IPS-NIHi11 (cell line): ENCODE measurements at places on chromosomes 1 and 21.

DNA sequence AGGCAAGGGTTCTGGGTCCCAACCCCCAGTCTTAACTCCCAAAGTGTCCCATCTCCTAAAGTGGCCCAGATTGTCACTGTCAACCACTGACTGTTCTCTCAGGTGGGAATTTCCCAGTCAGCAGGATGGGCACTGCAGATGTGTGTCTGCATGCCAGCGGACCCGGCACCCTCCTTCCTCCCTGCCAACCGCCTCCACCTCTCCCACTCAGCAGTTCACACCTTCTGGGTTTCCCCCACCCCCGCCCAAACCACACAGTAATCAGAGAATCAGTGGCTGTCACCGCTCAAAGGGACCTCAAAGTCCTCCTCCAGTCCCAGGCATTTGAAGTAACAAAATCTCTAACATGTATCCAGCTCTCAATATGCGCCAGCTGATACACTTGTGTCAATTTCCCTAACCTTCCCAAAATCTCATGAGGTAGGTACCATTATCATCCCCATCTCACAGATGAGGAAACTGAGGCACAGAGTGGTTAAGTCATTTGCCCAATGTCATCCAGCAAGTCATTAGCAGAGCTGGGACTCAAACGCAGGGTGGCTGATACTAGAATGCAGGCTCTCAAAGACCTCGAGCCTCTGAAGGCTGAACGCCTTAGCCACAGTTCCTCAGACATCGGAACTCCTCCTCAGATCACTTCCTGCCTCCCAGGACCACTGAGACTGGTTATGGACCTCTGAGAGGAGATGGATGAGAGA lies 4.8 kb downstream of the RUNX3 start:
- no peak for DNase-seq

DNA sequence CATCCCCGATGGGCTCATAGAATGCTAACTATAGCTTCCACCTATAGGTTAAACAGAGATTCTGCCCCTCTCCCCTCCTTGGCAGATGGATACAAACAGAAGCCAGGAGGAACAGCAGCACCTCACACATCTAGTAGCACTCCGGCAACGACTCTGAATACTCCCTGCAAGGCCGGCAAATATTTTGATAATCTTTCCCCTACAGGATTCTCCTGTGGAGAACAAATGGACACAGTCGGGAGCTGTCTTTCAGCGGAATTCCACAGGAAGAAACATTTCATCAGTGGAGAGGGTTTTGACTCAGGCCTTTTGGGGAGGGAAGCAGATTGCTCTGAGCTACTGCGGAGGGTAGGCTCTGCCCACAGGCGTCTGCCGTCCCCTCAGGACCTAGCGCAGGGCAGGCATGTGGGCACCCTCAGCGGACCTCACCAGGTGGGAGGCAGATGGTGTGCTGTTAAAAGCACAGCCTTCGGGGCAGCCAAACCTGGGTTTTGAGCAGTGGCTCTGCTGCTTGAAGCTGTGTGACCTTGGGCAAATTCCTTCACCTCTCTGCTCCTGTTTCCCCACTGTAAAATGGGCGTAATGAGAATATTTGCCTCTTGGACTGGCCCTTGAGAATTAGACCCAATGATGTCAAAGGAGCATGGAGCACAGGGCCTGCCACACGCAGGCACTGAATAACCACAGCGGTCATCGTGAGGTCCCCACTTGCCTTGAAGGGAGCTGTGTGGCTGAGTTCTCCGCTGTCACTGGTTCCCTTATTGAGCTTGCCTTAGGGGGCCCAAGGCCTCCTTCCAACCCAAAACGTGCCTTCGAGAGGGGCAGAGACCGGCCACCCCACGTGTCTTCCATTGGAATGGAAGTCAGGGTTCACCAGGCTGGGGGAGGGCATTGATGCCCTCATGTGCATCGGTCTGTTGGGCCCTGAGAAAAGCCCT lies 19.2 kb upstream of the BCAR3 start:
- DNase-seq, result no peak

DNA sequence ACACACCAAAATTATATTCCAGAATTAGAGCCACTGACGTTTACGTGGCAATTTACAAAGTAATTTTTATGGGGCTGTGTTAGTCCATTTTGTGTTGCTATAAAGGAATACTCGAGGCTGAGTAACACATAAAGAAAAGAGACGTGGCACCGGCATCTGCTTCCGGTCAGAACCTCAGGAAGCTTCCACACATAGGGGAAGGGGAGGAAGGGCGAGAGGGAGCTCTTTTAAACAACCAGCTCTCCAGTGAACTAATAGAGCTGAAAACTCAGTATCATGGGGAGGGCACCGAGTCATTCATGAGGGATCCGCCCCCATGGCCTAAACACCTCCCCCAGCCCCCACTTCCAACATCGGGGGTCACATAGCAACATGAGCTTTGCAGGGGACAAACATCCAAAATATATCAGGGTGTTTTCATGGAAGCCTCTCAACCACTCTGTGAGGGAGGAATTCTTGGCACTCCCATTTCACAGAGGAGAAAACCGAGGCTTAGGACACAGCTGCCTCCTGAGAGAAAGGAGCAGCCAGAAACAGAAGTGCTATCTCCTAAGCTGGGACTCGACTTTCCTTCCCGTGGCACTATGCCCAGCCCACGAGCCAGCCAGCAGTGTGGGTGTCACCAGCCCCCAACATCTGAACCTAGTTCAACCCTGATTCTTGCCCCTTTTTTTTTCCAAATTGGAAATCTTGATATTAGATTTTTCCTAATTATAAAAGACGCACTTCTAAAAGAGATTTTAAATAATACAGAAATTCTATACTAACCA lies 29.2 kb downstream of the MIS18A start:
- no peak for DNase-seq

GRCh38 chr21:38869946-38870345 lies 64.2 kb downstream of the ETS2 start:
- DNase-seq, result no peak

DNA sequence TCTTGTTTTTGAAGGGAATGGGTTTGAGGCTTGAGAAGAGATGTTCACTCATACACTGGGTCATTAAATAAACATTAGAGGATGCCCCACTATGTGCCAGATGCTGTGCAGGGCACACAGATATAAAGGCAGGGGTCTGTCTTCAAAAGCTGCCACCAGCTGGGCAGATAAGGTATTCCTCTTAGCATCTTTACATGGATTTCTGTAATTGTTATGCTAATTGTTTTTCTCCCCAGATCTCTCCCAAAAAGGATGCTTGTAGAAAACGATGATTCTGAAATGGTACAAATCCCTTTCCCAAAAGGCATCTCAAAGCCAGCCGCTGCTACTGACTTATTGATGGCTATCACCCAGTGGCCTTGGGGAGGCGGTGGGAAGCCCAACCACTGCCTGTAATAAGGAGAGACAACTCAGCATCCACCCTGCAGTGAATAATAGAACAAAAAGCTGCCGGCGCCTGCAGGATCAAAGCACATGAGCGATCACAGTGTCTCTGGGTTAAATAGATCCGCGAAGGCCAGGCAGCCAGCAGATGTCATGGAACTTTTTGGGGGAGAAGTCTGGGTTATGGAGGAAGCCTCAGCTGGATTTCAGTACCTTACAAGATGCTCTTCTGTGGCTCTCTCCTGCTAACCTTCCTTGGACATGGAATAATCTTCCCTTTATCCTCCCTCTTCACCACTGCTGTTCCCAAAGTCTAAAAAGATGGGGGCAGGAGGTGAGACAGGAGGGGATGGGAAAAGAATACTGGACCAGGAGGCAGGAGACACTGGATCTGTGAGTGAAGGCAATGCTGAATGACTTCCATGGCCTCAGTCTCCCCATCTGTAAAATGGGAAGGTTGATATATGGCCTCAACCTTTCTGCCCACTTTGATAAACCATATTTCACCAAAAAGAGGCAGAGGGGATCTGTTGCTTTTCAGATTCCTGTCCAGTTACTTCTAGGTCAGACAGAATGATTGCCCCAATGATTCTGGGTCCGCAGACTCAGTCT lies 54.8 kb upstream of the CD34 start:
- DNase-seq, result no peak

DNA sequence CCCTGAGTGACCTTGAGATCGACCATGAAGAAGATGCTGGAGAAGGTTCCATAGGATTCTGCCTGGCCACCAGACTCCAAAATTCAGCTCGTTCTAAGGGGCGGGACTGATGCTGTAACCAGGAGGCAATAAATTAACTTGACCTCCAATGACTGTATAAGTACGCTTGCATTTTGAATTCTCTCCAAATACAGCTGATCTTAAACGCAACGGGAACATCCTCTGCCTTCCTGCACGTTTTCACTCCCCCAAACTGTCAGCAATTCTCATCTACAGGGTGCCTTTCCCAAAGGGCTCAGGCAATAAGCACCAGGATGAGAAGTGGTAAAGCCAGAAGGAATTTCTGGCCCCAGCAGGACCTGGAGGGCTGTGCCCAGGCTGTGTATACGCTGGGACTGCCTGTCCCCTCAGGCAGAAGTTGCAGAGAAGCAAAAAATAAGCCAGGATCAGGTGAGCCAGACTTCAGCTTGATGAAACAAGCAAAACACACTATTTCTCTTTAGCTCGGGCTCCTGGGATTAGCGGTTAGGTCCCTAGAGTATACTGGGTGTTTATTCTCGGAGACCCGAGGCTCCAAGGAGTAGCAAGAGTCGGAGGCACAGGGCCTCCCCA lies 124.8 kb downstream of the LRIG2 start:
- no peak for DNase-seq

- DNase-seq, result peak; percentile 51
These were observed 55.6 kb downstream of the CLSTN1 start for GRCh38 chr1:9767964-9768668.

GRCh38 chr1:232579958-232580941 lies 49.7 kb downstream of the SIPA1L2 start:
- no peak for DNase-seq

- no peak for DNase-seq
These were observed 137.8 kb downstream of the KIF26B start for GRCh38 chr1:245292553-245292952.
